ENCODE measurements at places on chromosomes 7 and 10.

DNA sequence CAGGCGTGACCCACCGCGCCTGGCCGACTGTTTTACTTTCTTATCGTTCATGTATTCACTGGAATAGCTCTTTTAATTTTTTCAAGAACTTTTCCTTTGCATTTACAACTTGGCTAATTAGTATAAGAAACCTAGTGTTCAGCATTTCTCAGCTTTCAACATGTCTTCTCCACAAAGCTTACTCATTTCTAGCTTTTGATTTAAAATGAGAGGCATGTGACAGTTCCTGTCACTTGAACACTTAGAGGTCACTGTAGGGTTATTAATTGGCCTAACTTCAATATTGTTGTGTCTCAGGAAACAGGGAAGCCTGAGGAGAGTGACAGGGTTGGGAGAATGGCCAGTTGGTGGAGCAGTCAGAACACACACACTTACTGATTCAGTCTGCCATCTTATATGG, 125.1 kb upstream of the GPR22 start:
- H3K4me3 ChIP-seq, result no peak overlapping the region
- no peak overlapping the region for H3K27ac ChIP-seq
- no peaks in the 10 kb centered on the region for H3K4me1 ChIP-seq
- no peak for DNase-seq
- H3K36me3 ChIP-seq, result no peaks in the 10 kb centered on the region
- no peaks in the 10 kb centered on the region for H3K27me3 ChIP-seq

GRCh38 chr10:1419796-1420610, 317.3 kb downstream of the ADARB2 start:
- no peak overlapping the region for H3K4me3 ChIP-seq
- no peaks in the 10 kb centered on the region for H3K36me3 ChIP-seq
- H3K27me3 ChIP-seq, result no peaks in the 10 kb centered on the region
- DNase-seq, result no peak
- H3K27ac ChIP-seq, result no peak overlapping the region
- H3K4me1 ChIP-seq, result peaks cover 42% of the 10 kb centered on the region

GRCh38 chr10:112327678-112328077, 44.5 kb downstream of the TECTB start:
- DNase-seq, result no peak
- H3K4me3 ChIP-seq, result no peak overlapping the region
- H3K27me3 ChIP-seq, result no peaks in the 10 kb centered on the region
- H3K27ac ChIP-seq, result no peak overlapping the region

GRCh38 chr7:103142494-103142893, 6.4 kb downstream of the NAPEPLD start:
- no peaks in the 10 kb centered on the region for H3K4me1 ChIP-seq
- H3K4me3 ChIP-seq, result no peak overlapping the region
- no peaks in the 10 kb centered on the region for H3K36me3 ChIP-seq
- no peaks in the 10 kb centered on the region for H3K27me3 ChIP-seq
- no peak for DNase-seq

DNA sequence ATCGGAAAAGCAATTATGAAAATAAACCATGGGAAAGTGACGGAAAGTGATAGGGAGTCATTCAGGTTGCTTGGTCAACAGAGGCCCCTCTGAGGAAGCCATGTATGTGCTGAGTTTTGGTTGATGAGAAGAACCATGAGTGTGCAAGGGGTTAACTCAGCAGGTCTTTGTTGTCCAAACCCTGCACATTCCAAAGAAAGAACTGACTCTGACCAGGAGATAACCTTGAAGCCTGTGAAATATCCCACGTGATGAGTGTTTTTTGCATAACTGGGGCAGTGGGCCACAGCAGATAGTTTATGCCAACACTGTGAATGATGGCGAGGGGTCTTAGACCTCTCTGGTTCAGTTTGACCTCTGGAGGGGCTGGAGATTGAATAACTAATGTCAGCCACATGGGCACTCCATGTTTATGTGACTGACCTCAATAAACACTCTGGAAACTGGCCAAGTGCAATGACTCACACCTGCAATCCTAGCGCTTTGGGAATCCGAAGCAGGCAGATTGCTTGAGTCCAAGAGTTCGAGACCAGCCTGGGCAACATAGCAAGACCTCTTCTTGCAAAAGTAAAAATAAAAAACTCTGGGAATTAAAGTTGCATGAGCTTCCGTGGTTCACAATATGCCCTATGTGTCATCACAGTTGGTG, 154.0 kb upstream of the FOXK1 start:
- no peak for DNase-seq
- no peaks in the 10 kb centered on the region for H3K4me1 ChIP-seq
- no peaks in the 10 kb centered on the region for H3K27me3 ChIP-seq
- H3K4me3 ChIP-seq, result no peak overlapping the region

DNA sequence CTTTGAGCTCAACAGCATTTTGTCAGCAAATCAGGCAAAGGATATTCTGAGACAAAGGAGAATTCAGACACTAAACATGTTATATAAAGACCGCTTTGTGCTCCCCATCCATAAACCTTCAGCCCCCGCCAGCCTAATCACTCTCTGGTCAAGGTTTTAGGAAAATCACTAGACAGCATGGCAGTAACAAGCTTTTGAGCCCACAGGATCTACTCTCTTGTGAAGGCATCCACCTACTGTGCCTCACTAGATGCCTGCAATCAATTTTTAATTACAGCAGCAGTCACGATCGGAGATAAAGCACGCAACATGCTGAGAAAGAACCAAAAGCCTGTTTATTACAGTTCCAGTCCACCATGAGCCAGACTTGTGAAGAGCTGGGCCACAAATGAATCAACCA, 19.1 kb downstream of the PDE1C start:
- no peaks in the 10 kb centered on the region for H3K4me1 ChIP-seq
- no peak overlapping the region for H3K27ac ChIP-seq
- H3K27me3 ChIP-seq, result no peaks in the 10 kb centered on the region
- no peak overlapping the region for H3K4me3 ChIP-seq
- no peaks in the 10 kb centered on the region for H3K36me3 ChIP-seq

GRCh38 chr7:68619526-68619925, 978.7 kb upstream of the AUTS2 start:
- DNase-seq, result no peak
- H3K36me3 ChIP-seq, result no peaks in the 10 kb centered on the region
- H3K27ac ChIP-seq, result no peak overlapping the region
- no peak overlapping the region for H3K4me3 ChIP-seq
- no peaks in the 10 kb centered on the region for H3K27me3 ChIP-seq

DNA sequence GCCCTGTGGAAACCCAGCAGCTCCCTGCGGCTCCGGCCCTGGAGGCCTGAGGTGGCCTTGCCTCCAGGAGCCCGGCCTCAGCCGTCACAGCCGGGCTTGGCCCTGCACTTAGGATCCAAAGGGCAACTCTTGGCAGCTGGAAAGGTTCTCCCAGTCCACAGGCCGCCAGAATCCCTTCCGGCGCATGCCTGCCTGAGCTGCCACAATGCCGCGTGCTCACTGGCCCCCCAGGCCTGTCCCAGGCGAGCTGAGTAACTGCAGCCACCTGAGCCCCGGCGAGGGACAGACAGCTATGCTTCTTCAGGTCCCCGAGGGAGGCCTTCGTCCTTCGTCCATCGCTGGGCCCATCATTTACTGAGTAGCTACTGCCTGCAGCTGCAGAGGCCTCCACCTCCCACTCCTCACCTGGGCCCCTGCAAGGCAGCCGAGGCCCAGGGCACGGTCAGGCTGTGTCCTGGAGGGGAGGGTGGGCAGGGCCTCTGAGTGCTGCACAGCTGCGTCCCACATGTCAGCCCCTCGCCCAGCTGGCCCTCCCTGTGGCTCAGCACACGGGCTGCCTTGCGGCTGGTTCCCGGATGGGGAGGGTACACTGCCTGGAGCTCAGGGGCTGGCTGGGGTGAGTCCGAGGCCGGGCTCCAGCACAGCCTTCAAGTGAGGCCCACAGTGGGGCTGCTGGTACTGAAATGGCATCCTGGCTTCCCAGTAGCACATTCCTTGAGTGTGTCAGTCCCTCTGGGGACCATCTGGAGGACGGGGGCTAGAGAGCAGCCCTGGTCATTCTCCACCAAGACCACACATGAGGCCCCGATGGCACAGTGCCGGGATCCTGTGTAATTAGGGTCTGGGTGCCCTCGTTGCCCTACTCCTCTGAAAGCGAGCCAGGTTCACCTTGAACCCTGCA, 172.5 kb downstream of the ELFN1 start:
- H3K27me3 ChIP-seq, result no peaks in the 10 kb centered on the region
- H3K4me3 ChIP-seq, result no peak overlapping the region
- no peak for DNase-seq
- H3K4me1 ChIP-seq, result peaks cover 10% of the 10 kb centered on the region
- H3K36me3 ChIP-seq, result no peaks in the 10 kb centered on the region

DNA sequence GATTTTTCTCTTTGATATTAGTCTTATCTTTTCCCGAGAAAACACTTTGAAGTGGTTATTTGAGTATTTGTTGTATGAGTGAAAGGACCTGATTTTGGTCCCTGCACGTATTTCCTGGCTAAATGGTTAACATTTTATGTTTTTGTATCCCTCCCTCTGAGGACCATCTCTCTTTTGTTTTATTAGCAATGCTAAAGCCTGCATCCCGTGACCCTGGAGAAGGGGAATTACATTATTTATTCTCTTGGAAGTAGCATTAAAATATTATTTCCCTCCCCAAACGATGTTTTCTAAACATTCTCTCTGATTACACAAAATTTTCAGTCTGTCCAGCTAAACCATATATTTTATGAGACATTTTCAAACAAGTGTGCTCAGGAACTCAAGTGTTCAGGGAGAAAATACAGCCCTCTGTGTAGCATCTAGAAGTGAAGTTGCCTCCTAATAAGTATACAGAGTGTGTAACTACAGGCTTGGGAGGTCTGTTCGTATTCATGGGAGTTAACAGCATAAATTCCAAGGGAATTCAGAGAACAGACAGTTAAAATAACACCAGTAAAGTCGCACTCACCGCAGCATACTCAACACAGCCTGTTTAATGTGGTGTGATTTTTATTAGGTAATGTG, 163.8 kb upstream of the NPVF start:
- H3K36me3 ChIP-seq, result no peaks in the 10 kb centered on the region
- no peak overlapping the region for H3K27ac ChIP-seq
- H3K27me3 ChIP-seq, result no peaks in the 10 kb centered on the region
- DNase-seq, result no peak
- H3K4me3 ChIP-seq, result no peak overlapping the region
- no peaks in the 10 kb centered on the region for H3K4me1 ChIP-seq

DNA sequence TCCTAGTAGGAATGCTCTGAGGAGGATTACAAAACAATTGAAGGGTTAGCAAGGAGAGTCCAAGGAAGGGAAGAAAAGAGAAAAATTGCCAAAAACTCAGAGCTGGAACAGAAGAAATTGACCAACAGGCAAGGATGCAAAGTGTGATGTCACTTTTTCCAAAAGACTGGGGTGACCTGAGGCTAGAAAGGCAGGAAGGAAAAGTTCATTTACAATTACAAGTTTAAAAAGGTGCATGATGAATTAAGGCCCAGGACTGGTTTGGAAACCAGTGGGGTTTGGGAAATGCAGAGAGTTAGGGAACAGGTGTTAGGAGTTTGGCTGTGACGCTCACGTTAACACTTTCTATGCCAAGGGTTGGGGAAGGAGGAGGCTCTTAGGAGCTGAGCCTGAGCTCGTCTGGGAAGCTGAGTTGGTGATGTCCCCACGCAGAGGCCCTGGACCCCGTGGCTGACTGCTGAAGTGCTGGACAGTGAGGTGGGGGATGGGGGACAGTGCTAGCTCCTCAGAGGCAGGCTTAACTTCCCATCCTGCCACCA, 92.6 kb upstream of the PODXL start:
- DNase-seq, result no peak
- no peaks in the 10 kb centered on the region for H3K4me1 ChIP-seq
- H3K36me3 ChIP-seq, result no peaks in the 10 kb centered on the region

GRCh38 chr10:92801978-92802872, 46.1 kb upstream of the EXOC6 start:
- no peak overlapping the region for H3K27ac ChIP-seq
- H3K4me1 ChIP-seq, result no peaks in the 10 kb centered on the region
- no peaks in the 10 kb centered on the region for H3K27me3 ChIP-seq
- no peaks in the 10 kb centered on the region for H3K36me3 ChIP-seq
- DNase-seq, result no peak

DNA sequence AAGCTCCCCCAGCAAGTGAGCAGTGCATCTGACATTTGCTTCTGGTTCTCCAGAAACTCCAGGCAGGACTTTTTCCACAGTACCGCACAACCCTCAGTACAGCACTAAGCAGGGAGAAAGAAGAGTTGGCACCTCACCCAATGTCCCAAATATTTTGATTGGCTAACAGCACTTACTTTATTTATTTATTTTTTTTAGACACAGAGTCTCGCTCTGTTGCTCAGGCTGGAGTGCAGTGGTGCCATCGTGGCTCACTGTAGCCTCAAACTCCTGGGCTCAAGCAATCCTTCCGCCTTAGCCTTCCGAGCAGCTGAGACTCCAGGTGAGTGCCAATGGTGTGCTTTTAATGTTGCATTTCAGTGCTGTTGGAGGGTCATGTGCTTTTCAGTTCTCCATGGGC, 200.3 kb upstream of the ZMIZ1 start:
- no peaks in the 10 kb centered on the region for H3K4me1 ChIP-seq
- H3K27ac ChIP-seq, result no peak overlapping the region
- DNase-seq, result no peak
- no peaks in the 10 kb centered on the region for H3K36me3 ChIP-seq

DNA sequence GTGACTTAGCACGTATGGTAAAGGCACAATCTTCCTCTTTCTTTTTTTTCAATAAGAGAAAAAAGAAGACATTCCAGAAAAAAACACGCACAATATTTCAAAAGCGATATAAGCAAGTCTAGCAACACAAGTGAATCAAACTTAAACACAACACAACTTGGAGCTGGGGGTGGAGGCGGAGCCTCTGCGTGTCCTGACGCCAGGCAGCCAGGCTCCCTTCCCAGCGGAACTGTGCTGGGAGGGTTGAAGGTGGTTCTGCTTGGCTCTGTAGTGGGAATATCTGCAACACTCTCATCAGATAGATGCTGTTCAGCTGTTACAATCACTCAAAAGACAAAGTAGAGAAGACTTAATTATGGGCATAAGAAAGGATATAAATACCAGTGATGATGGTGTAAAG, 211.4 kb downstream of the WDR37 start:
- H3K27me3 ChIP-seq, result no peaks in the 10 kb centered on the region
- no peak overlapping the region for H3K27ac ChIP-seq
- no peak overlapping the region for H3K4me3 ChIP-seq
- no peaks in the 10 kb centered on the region for H3K4me1 ChIP-seq

GRCh38 chr7:152025937-152026890, 740 bp downstream of the GALNT11 start:
- peak; percentile 28 for DNase-seq
- H3K4me1 ChIP-seq, result peaks cover 14% of the 10 kb centered on the region
- H3K36me3 ChIP-seq, result no peaks in the 10 kb centered on the region
- peak overlapping the region; percentile 6 for H3K27ac ChIP-seq
- H3K27me3 ChIP-seq, result no peaks in the 10 kb centered on the region
